ENCODE measurements at places on chromosomes 6 and 20.

GRCh38 chr20:3421985-3422384 lies 14.5 kb upstream of the DNAAF9 start:
- no peak for DNase-seq

- DNase-seq, result no peak
Observed at GRCh38 chr20:36399147-36399968, 93.2 kb downstream of the DLGAP4 start.

DNA sequence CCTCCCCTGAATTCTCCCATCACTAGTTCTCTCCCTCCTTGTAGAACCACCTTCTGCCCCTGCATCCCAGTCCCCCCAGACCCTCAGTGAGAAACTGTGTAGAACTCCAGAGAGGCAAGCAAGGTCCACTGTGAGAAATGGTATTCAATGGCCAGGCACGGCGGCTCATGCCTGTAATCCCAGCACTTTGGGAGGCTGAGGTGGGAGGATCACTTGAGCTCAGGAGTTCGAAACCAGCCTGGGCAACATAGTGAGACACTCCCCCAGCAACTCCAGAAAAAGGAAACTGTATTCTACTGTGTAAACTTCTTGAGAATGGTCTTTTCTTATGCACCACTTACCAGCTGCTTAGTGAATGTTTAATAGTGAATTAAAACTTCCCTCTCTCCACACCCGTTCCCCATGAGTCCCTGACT lies 8.2 kb upstream of the CD83 start:
- DNase-seq, result no peak

GRCh38 chr20:47502271-47503239 lies 868 bp downstream of the NCOA3 start:
- DNase-seq, result peak; percentile 44

GRCh38 chr20:54342258-54342920 lies 133.0 kb upstream of the DOK5 start:
- DNase-seq, result no peak

DNA sequence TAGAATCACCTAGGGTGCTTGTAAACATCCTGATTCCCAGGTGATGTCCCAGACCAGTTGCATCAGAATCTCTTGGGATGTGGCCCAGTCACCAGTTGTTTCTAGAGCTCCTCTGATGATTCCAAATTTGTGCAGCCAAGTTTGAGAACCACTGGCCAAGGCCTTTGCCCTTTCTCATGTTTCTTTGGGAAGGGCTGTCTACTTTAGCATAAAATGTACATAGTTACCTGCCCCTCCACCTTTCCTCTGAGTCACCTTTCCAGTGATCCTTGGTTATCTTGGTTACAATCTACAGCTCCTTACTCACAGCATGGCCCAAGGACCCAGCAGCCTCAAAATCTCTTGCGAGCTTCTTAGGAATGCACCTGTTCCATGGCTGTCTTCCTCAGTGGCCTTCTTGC lies 266.4 kb upstream of the PRND start:
- DNase-seq, result no peak

- no peak for DNase-seq
Observed at GRCh38 chr6:22363714-22364239, 66.9 kb upstream of the PRL start.

GRCh38 chr6:87154641-87154992 lies 748 bp upstream of the ZNF292 start:
- DNase-seq, result no peak

GRCh38 chr6:167559675-167560479 lies 235.0 kb downstream of the TTLL2 start:
- DNase-seq, result no peak

- no peak for DNase-seq
Observed at GRCh38 chr6:124986164-124986563, 23.9 kb downstream of the RNF217 start.
